Activated CD4-positive, CD25-positive, alpha-beta regulatory T cell (primary cell): ENCODE measurements at places on chromosomes 12 and 14.

DNA sequence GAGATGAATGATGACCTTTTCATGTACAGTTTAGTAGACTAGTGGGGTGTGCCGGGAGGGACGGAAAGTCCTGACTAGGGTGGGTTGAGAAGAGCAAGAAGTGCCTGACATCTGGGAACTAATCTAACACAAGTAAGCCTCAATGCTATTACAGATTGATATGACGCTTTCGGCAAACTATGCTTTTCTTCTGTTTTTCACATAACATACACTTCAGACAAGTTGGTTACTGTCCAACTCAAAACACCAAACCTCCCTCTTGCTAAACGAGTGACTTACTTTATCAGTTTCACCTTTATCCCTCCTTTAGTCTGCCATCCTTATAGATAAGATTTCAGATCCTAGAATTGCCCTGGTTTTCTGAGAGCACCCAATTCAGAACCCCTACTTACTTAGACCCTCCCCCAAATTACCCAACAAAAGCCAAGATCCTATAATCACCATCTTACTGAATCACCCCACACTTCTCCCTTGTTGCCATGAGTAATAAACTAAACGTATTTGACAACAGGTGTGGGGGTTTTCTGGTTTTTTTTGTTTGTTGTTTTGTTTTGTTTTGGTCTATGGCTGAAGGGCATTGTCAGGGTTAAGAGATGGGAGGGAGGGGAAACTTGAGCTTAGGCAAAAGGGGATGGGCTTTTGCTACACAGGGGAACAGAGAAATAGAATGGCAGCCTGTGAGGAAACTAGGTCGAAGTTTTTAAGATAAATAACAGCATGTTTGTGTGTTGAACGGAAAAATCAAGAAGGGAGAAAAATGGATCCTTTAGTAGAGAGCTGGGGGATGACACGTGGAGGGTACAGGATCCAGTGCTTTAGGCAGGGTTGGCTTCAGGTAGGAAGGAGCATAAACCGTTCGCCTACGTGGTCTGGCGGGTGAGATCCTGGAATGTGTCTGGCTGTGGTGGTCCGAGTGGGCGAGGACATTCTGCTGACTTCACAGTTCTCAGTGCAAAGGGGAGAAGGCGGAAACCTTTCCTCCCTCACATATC is 6.1 kb upstream of the PSMA3 start:
- no peak for DNase-seq

DNA sequence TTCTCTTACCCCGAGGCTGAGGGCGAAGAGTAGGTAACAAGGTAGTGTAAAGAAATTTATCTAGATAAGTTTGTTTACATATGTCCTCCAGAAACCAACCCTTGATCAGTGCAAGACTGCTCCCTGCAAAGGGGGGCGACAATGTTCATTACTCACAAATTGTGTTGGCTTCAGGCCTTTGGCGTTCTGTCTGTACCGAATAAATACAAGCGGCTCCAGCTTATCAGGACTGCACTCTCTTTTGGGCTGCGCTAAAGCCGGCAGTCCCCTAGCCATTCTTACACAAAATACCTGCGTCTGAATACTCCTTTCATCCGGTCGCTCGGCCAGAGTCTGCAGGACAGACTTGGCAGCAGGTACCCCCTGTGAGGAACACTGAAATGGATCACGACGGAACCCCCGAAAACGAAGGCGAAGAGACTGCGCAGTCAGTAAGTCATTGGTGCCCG is 116.4 kb downstream of the PPHLN1 start:
- DNase-seq, result no peak

DNA sequence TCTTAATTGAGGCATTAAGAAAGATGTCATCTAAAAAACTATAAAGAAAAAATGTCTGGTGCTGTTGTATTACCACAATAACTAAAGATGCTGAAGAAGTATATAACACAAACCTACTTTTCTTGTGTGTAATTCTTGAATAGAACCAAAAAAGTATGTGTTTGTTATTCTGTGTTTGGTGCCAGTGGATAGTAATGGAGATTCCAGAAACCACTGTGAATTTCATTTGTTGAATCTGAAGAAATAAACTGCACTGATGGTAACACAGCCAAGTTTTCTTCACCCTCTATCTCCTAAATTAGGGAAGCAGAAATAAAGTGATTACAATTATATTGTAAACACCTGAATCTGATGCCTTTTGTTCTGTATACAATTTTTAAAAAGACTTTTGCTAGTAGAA is 13.1 kb upstream of the KERA start:
- no peak for DNase-seq

DNA sequence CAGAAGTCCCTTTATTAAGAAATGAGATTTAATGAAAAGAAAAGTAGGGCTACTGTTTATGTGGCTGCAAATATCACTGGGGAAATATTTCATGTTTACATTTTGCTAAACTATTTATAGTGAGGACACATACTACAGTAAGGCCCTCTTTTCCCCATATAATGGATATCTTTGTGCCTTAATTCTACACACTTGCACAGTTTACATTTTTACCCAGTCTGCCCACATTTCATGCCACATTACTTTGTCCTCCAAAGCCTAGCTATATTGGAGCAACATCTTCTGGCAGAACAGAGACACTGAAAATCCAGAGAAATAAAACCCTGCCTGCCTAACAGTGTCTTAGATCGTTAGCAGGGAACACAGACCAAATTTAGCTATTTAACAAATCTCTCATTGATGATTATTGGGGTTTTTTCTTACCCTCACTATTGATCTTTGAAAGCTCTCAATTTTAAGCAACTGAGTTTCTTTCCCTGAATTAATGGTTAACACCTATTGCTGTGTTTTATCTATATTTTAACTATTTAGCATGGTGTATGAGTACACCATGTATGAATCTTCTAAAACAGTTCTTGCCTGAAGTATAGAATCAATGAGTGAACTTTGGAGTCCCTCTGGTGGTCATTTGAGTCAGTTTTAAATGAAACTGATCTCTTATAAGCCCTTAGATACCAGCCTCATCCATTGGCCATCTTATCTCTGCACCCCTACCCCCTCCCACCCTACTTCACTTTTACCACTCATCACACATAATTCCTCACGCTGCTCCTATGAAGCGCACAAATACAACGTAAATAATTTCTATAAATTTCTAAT is 170.2 kb downstream of the BCAT1 start:
- DNase-seq, result no peak

DNA sequence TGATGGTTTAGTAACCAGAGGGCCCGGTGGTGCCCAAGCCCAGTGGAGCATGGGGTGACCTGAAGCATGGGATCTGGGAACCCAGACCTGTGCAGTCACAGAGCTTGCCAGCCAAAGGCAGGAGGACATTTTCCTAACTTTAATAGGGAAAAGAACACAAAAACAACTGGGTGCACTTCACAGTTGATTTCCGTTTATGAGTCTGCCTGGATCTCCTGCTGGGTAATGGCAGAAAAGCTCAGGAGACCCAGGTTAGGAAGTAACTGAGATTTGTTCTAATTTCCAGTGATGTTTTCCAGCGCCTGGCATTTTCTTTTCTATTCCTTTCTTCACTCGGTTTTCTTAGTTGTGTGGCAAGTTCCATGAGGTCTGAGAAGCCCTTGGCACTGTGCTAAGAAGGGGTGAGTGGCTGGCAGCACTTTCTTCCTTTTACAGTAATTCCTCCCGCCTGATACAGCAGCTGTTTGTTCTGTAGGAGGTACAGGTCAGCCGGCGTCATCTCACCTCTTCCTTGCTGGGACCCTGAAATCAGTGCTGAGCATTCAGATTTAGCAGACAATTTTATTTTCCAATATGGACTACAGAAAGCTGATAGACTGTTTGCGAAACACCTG is 5.1 kb downstream of the CACNA1C start:
- DNase-seq, result no peak

GRCh38 chr12:19997656-19998400 is 370.5 kb upstream of the PDE3A start:
- DNase-seq, result no peak

- DNase-seq, result no peak
Measured at GRCh38 chr14:50677527-50678063, 9.5 kb upstream of the SAV1 start.

GRCh38 chr14:74490486-74490885 is 2.6 kb downstream of the NPC2 start:
- no peak for DNase-seq
